ENCODE measurements at places on chromosomes 2 and 18.
A peak's percentile ranks its signal among the peaks of the same experiment; 100 is the strongest.

GRCh38 chr2:16008856-16009255 is 68.5 kb downstream of the MYCN start:
- no peak for DNase-seq

GRCh38 chr2:224257156-224257555 is 144.8 kb downstream of the FAM124B start:
- DNase-seq, result no peak

DNA sequence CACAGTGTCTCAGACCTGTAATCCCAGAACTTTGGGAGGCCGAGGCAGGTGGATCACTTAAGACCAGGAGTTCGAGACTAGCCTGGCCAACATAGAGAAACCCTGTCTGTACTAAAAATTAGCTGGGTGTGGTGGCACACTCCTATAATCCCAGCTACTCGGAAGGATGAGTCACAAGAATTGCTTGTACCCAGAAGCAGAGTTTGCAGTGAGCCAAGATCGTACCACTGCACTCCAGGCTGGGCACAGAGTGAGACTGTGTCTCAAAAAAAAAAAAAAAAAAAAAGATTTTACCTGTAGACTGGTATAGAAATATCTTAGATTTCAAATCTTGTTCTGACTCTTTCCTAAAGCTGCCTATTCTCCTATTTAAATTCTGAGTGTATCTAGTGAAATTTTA is 7.2 kb upstream of the KLHL29 start:
- DNase-seq, result no peak

- DNase-seq, result no peak
Observed at GRCh38 chr2:24704692-24705091, 88.5 kb downstream of the PTRHD1 start.

DNA sequence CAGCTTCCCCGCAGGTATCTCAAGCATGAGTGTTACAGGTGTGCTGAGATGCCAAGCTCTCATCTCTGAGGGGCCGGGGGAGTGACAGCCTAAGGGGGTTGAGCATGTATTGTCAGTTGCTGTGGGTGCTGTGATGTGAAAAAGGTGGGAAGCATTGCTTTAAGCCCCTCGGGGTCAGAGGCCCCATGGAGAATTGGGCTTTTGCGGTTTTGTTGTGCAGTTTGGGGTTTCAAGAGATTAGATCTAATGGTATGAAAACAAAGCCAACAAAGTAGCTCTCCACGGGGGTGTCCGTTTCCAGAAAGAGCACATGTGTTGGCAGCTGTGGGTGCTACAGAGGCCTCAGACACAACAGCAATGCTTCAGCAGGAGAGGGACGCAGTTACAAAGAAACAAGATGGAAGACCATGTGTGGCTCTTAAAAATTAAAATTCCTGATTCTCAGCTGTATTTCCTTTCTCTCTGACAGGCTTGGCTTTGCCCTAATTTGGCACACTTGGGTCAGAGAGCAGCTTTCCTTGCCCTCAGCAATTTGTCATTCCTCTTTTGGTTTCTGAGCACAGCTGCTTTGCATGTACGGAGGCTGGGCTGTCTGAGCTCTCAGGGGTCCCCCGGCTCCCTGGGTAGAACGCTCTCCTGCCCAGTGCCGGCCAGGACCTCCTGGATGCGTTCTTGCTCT is 69.9 kb downstream of the TMEM247 start:
- no peak for DNase-seq

DNA sequence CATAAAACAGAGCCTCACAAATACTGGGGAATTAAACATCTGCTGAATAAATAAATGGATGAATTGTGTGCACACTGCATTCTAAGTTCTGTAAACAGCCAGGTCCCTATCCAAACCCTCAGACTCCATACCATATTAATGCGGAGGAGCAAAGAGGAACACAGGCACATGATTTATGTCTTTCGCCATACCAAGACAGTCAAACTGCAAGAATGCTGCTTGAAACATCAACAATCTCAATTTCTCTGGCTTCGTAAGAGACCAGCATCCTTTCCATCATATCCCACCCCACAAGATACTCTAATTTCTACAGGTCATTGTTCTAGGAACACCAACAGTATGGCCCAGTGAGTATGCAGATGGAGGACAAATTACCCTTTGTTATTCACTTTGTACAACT is 15.0 kb downstream of the KANSL3 start:
- no peak for DNase-seq

DNA sequence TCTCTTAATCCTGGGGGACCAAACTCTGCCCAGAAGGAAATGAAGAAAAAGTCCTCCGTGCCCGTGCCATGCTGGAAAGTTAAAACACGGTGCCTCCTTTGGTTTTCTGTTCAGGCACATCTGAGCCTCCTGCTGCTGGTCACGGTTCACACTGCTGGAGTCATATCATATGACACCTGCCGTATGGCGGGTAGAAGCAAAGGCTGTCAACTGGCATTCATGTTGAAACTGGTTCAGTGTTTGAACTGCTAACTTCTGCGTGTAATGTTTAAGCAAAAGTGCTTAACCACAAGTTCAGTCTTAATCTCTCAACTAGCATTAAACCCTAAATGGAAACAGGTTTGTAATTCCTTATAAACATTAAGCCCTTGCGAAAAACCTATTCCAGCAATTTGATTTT is 3.1 kb downstream of the STK39 start:
- peak; percentile 25 for DNase-seq

DNA sequence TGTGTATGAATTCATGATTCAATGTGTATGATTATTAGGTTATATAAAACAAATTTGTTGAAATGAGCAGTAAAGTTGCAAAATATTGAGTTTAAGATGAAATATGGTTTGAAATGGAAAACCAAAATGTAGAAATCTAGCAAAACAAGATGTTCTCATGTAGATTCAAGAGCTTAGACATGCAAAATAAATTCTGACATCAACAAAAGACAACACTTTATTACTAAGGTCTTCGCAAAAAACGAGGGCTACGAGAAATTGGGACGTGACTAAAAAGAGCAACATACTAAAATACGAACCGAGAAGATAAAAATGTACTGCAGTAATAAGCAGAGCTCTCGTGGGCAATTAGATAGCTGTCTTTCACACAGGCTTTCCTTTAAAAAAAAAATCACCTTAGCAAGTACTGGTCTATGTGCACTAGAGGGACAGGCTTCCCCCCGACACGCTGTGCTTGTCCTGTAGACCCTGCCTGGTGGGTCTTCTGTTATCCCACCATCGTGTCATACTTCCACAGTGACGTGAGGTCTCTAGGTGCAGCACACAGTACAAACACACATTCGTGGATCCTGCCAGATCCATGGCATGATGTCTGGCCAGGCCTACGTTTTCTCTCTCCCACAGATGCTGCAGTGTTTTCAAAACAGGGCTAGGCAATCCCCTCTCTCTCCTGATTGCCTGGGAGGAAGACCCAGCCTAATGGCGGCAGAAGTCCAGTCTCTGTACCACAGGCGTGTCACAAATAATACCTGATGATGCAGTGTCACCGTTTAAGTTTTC is 240.8 kb downstream of the TCF4 start:
- DNase-seq, result no peak

- no peak for DNase-seq
Observed at GRCh38 chr18:62523255-62523588, 397 bp downstream of the ZCCHC2 start.

DNA sequence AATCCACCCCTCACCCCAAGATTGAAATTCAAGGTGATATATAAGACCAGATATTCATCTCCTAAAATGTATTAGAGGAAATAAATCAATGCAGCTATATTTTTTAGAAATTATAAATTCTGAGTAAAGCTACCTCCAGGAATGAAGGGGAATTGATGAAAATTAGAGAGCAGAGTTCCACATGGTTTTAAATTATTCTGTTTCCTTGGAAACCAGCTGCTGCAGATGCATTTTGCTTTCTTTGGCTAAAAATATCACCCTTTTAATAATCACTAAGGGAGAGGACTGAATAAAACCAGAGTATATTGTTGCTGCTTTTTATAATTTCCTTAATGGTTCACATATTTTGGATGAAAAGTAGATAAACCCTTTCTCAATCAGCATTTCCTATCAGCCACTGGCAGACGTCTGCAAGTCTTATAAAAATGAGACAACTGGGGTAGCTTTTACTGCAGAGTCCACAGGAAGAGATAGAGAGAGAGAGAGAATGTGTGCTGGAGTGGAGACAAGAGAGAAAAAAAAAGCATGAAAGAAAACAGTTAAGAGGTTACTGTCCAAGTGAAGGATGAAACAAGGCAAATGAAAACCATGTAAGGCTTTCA is 2.0 kb downstream of the CSRNP3 start:
- no peak for DNase-seq

- DNase-seq, result no peak
Observed at GRCh38 chr2:128639693-128640092, 321.0 kb upstream of the HS6ST1 start.

GRCh38 chr2:237479747-237480146 is 7.3 kb upstream of the MLPH start:
- no peak for DNase-seq

- DNase-seq, result no peak
Observed at GRCh38 chr2:65583061-65583460, 150.7 kb upstream of the SPRED2 start.

DNA sequence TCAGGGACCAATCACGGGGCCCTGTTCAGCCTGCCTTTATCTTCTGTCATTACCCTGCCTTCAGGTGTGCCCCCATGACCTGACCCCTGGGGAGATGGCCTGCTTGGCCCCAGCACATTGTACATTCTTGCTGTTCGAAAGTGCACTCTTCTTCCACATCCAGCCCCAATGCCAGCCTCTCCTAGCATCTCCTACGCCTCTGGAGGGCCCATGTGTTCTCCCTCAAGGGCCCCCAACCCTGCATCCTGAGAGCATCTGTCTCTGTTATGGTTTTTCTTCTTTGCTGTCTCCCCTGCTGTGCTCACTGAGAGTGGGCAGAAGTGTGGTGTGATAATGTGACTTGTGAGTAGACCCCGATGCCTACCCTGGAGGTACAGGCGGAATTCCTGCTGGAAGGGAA is 41.5 kb upstream of the OTOS start:
- no peak for DNase-seq

DNA sequence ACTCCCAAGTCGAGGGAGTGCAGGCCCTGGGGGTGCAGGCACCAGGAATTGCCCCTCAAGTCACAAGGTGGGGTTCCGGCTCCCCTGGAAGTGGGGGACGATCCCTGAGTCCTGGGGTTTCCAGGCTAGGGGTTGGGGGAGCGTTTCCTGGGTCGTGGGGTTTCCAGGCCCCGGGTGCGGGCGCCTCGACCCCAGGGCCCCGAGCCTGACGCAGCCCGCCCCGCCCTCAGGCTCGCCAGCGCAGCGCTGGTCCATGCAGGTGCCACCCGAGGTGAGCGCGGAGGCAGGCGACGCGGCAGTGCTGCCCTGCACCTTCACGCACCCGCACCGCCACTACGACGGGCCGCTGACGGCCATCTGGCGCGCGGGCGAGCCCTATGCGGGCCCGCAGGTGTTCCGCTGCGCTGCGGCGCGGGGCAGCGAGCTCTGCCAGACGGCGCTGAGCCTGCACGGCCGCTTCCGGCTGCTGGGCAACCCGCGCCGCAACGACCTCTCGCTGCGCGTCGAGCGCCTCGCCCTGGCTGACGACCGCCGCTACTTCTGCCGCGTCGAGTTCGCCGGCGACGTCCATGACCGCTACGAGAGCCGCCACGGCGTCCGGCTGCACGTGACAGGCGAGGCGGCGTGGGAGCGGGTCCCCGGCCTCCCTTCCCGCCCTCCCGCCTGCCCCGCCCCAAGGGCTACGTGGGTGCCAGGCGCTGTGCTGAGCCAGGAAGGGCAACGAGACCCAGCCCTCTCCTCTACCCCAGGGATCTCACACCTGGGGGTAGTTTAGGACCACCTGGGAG is 12.0 kb downstream of the SIGLEC15 start:
- no peak for DNase-seq

- DNase-seq, result no peak
Observed at GRCh38 chr2:181036848-181037603, 56.6 kb downstream of the UBE2E3 start.

- no peak for DNase-seq
Observed at GRCh38 chr2:223847410-223847809, 10.0 kb upstream of the AP1S3 start.

DNA sequence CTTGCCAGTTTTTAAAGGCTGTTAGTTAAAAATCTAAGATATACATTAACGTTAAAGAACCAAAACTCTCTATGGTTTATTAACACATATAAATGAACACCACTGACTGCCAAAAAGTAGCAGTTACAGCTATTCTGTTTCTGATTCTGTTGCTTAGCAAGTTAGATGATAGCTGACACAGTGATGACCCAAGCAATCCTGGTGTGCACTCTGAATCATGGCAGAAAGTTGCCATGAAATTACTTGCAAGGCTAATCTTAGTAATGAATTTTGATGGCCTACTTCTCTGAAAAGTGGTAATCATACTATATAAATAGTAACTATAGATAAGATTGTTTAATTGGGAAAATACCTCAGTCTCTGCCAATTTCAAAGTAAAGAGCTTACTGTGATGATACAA is 57.7 kb downstream of the ROCK2 start:
- DNase-seq, result no peak

DNA sequence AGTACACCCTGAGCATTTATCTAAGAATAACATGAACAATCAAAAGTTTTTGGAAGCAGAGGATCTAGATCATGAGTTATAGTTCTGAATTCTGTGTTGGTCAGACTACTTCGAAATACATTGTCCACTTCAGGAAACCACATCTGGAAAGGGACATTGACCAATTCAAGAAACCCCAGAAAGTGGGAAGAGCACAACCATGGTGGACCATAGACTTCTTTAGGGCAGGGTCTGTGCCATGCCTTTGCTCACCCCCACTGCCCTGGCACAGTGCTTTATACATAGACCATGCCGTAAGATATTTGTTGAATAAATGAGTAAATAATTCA is 44.3 kb upstream of the CYP1B1 start:
- DNase-seq, result no peak

DNA sequence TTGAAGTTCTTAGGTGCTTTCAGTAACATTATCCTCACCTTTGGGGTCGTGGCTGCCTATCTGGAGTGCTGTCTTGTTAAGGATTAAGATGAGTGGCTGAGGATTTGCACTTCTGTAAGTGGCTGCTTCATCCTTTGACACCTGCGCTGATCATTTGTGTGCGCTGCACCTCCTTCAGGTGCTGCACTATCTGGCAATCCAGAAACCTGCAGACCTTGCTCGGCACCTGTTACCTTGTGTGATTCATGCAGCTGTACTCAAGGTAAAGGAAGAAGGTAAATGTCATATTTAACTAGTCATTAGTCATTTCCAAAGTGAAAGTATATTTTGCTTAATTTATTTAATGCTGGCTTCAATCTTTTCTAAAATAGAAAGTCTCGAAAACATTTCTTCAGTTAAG is 110.3 kb downstream of the RAB3GAP1 start:
- DNase-seq, result no peak

DNA sequence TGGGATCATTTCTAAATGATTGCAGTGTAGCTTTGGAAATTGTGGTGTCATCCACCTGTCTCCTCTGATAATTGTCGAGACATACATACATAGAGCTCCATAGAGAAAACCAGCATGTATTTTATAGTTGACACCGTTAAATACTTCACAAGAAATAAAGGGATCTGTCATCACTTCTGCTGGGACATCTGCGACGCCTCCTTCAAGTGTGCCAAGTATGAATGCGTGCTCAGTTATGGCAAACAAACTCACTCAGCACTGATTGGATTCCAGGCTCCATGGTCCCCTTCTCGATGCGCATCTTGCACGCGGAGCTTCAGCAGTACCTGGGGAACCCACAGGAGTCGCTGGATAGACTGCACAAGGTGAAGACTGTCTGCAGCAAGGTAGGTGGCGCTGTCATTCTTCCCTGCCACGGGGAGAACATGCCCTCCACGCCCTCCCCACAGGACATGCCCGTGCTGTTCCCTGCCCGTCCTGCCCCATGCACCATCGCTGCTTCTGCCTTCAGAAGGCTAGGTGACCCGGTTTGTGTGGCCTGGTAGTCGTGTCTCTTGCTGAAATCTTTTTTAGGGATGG is 64.1 kb downstream of the TRAPPC12 start:
- no peak for DNase-seq
